ENCODE measurements at places on chromosomes 11 and 22.
A peak's percentile ranks its signal among the peaks of the same experiment; 100 is the strongest.

GRCh38 chr11:20261526-20261925, 101.3 kb upstream of the DBX1 start:
- DNase-seq = no peak

- DNase-seq = no peak
Observed at GRCh38 chr11:128906185-128907050, 15.3 kb downstream of the KCNJ5 start.

DNA sequence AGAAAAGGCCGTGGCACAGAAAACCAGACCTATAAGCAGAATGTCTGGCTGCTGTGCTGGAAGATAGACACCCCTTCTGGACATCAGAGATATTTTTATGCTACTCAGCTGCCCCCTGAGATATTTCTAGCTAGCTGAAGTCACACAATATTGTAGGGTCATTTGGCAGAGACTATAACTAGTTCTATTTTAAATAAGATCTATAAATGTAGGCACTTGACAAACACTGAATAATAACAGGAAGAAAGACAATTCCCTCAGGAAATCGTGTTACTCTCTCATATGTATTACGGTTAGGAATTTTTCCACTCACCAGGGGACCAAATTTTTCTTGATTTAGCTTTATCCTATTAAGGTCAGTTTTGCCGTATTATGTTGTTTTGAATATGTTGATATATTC, 845.4 kb downstream of the OPCML start:
- DNase-seq = no peak

DNA sequence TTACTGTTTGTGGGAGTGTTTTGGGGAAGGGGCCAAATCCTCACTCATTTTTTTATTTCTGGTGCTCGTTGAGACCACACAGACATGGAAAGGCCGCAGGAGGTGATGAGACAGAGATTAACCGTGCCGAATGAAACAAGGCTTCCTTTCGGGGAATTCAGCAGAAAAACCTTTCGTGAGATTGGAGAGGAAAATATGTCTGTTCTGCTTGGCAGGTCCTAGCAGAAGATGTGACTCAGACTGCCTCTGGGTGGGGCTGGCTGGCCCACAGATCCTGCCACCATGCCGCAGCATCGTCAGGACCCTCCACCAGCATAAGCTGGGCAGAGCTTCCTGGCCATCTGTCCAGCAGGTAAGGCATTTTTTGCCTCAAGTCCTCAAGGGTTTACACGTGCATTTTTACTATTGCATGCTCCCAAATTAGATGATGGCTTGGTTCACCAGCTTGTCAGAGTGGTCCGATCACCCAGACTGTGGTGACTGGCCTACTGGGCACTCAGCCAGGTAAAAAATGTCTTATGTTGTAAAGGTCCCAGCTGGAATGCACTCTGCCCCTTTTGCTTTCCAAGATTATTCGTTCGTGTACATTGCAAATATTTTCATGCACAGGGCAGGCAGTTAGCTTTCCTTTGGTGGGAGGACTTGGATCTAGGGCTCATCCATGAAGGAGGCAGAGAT, 1.5 kb downstream of the DDB2 start:
- peak; percentile 73 for DNase-seq

- DNase-seq = no peak
Observed at GRCh38 chr22:24233816-24234215, 11.1 kb downstream of the GGT5 start.

DNA sequence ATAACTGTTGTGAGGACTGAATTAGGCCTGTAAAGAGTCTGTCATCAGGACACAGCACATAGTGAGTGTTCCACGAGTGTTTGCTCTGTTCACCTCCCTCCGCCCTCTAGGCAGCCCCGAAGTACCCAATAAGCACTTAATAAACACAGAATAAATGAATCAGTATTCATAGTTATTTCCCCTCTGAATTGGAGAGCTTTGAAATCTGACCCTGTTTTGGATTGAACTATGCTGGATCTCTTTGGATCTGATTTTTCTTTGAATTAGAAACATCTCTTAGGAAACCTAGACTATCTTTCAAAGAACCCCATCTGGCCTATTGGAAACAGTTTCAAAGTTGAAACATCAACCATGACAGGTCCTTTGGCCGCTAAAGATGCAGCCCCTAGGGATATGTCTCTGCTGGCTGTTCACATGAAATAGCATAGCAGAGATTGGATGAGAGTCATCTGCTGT, 615.5 kb downstream of the NTM start:
- no peak for DNase-seq

- DNase-seq = no peak
Observed at GRCh38 chr22:34395370-34395769, 475.1 kb upstream of the LARGE1 start.

DNA sequence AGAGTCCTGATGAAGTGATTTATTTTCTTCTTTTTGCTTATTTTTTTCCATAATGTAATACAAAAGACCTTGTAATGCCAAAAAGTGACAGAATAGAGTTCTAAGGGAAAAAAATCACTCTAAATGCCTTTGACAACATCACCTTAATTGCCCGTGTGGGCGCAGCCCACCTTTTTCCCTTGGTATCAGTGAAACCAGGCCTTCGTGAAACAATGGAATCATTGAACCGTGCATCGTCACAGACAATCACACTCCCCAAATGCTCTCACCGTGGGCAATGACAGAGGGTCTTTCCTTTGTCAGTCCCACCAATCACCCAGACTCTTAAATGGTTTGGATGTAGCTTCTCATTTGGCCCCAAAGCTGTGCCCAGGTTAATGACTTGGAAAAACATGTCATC, 9.6 kb upstream of the SLC6A5 start:
- no peak for DNase-seq

DNA sequence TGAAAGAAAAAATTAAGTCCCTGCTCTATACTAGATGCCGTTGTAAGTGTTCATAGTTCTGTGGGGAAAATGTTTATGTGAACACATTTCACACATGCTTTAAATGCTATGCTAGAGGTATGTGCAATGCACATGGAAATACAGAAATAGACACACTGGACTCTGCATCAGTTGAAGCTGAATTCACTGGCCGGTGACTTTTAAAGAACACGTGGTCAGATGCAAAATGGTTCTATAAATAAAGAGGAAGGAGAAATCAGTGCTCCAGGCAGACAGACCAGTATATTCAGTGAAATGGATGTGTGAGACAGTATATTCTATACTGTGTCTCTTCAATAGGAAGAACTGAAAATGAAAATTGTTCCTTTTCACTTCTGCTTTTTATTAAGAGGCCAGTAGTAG, 29.9 kb downstream of the TRPC6 start:
- DNase-seq = no peak

DNA sequence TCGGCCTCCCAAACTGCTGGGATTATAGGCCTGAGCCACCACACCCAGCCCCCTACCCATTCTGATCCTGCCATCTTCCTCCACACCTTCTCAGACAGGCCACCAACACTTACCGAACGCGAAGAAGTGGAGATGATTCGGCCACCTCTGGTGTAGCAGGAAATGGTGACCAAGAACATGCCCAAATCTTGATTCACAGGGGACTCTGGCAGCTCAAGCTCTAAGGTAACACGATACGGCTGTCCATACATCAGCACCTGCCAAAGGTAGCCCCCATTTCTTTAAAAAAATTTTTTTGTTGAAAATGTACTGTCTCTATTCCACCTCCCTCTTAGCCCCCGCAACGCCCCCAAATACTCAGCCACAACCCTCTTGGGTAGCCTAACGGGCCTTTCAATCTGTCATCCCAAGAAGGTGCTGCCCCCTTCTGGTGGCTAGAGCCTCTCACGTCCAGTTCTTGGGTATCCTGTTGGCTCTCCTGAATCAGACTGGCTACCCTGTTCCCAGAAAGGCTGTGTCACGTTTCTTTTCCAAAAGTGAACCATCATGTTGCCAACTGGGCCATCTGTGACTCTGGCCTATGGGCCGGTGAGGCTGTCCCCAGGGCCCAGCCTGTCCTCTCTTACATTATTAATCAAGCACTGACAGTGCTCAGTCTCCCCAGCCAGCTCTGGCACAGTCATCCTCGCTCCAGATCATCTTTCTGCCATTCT, 5.3 kb upstream of the LRRN4CL start:
- DNase-seq = peak; percentile 91

DNA sequence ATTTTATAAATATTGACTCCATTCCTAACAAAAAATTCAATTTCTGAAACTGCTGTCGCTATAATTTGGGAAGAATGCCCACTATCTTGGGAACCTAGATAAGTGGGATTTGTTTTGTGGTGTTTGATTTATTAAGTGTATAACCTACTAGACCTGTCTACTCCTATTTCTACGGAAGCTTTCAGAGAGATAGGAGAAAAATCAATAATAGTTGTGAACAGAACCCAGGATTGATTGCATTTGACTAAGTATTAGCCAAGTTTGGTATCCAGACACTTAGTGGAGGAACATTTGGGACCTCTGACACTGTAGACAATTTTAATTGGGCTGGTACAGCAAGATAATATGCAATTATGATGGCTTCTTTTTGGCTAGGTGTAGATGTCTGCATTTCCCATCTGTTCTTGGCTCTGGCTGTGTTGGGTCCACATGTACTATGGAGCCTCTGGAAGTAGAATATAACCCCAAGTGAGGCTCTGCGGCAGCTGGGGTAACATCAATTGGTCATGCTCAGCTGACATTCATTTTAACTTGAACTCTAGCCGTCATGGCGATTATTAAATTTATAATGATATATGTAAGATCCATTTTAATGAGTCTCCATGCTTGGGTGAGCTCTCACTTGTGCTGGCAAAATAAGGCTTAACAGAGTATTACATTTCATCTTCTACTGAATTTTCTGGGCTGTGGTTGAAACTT, 111.5 kb upstream of the E2F8 start:
- DNase-seq = no peak

DNA sequence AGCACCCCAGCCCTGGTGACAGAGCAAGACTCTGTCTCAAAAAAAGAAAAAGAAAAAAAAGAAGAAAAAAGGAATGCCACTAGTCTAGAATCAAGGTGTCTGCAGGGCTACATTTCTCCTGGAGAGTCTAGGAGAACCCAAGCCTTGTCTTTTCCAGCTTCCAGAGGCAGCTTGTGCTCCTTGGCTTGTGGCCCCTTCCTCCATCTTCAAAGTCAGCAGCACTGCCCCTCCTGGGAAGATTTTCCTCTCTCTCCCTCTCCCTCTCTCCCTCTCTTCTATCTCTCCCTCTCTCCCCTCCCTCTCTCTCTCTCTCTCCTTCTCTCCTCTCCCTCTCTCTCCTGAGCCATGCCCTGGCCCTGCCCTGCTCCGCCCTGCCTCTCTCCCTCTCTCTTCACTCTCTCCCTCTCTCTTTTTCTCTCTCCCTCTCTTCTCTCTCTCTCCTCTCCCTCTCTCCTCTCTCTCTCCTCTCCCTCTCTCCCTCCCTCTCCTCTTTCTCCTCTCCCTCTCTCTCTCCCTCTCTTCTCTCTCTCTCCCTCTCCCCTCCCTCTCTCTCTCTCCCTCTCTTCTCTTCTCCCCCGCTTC, 97.7 kb upstream of the FGF3 start:
- DNase-seq = no peak

GRCh38 chr11:111836162-111836561, 35.2 kb downstream of the ALG9 start:
- DNase-seq = no peak

- no peak for DNase-seq
Observed at GRCh38 chr11:36061471-36061870, 117.6 kb downstream of the LDLRAD3 start.

GRCh38 chr22:19884954-19885751, 30.5 kb upstream of the GNB1L start:
- DNase-seq = no peak

GRCh38 chr11:70175236-70175698, 27.8 kb upstream of the FADD start:
- DNase-seq = no peak

GRCh38 chr11:115929618-115930129, 425.5 kb upstream of the CADM1 start:
- DNase-seq = no peak

DNA sequence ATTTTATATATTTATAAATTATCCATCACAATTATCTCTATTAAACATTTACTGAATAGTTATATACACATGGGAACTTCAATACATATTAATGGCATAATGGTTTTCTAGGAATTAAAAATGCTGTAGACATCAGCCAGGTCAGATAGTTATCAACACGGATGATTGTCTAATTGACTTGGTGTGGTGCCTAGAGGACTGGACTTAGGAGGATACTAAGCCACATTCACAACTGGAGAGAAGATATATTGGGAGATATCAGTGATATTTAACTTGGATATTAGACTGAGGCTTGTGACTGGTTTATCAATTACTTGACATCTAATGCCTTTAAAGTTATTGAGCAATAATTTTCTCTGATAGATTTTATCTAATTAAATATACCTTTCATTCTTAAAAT, 794.5 kb upstream of the ANO3 start:
- no peak for DNase-seq

- peak; percentile 23 for DNase-seq
Observed at GRCh38 chr22:50398831-50399648, 55.9 kb downstream of the PPP6R2 start.

GRCh38 chr11:66331542-66332370, 4.5 kb downstream of the RIN1 start:
- no peak for DNase-seq

- DNase-seq = no peak
Observed at GRCh38 chr11:120599816-120600420, 88.4 kb downstream of the GRIK4 start.

DNA sequence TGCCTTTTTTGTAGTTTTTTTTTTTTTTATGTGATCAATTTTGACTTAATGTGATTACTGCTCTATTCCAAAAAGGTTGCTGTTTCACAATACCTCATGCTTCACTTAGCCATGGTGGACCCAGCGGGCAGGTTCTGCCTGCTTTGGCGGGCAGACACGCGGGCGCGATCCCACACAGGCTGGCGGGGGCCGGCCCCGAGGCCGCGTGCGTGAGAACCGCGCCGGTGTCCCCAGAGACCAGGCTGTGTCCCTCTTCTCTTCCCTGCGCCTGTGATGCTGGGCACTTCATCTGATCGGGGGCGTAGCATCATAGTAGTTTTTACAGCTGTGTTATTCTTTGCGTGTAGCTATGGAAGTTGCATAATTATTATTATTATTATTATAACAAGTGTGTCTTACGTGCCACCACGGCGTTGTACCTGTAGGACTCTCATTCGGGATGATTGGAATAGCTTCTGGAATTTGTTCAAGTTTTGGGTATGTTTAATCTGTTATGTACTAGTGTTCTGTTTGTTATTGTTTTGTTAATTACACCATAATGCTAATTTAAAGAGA, 12.5 kb downstream of the CCND1 start:
- no peak for DNase-seq

- DNase-seq = no peak
Observed at GRCh38 chr11:131609337-131609736, 238.9 kb downstream of the NTM start.
